ENCODE measurements at places on chromosomes 2 and 18.

- no peak for DNase-seq
These were observed 94.0 kb upstream of the HNRNPA3 start for GRCh38 chr2:177118636-177119035.

DNA sequence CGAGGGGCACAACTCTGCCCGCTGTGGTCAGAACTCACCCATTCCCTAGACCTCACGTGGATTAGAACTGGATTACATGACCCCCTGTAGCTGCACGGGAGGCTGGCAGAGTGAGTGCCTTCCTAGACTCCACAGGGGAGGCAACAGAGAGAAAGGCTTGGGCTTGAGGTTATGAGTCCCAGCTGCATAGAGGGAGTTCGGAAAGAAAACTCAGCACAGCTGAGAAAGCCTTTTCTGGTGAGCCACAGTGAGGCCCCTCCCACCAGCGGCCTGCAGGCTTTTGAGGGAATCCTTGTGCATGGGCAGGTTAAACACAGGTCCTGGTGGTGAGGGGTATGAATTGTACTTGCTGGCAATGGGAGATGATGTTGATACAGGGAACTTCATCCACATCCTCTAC is 217.3 kb downstream of the FHOD3 start:
- no peak for DNase-seq

DNA sequence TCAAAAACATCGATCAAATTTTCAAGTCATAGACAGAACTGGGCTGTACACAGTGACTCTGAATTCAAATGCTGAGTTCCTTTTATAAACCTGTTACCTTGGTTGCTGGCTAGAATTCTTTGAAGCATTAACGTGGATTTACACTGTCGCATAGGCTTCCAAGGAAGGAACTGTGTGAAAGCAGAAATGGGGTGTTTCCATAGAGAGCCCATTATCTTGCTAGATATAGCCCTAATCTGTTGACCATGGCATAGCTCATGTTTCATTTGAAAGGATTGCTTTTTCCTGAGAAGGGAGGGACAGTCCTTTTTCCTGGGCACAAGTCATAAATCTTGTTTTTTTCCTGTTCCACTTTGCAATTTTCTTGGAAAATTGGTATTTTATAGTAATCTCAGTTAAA is 73.8 kb upstream of the NEUROD1 start:
- no peak for DNase-seq

- no peak for DNase-seq
These were observed 84.0 kb upstream of the HAAO start for GRCh38 chr2:42876326-42876751.

DNA sequence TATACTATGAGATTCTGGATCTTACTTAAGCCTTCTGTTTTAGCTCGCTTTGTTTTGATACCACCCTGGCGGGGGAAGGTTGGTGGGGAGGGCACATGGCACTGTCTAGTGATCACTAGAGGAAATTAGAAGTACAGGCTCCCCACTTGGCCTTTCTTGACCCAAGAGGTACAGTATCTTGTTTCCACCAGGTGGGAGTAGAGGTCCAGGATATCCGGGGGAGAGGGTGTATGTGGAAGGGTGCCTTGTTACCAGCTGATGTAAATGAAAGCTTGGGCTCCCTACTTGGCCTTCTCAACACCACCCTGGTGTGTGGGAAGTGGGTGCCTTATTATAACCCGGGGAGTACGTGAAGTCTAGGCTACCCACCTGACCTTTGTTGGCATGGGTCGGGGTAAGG is 7.5 kb downstream of the GALNT1 start:
- no peak for DNase-seq

DNA sequence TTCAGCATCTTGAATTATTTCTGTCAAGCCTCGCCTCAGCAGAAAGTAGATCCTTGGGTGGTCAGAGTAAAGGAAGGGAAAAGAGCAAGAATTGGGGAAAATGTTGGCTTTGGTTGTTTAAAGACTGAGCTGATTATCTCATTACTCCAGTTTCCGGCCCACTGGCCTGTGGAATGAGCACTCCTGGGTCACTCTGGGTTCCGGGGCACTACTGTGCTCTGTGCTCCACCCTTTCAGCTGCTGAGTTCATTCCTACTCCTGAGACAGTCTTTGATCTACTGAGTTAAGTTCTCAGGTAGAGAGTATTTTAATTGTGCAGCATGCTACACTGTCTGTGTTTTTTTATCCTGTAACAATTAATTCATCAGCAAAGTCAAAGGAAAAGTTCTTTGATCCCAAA is 427.7 kb downstream of the CDH2 start:
- no peak for DNase-seq

- no peak for DNase-seq
These were observed 154.9 kb downstream of the LNPK start for GRCh38 chr2:175847128-175847527.

- DNase-seq = no peak
These were observed 19.2 kb downstream of the CTDP1 start for GRCh38 chr18:79698668-79699335.

GRCh38 chr18:62332431-62332830 is 7.3 kb downstream of the TNFRSF11A start:
- DNase-seq = no peak

DNA sequence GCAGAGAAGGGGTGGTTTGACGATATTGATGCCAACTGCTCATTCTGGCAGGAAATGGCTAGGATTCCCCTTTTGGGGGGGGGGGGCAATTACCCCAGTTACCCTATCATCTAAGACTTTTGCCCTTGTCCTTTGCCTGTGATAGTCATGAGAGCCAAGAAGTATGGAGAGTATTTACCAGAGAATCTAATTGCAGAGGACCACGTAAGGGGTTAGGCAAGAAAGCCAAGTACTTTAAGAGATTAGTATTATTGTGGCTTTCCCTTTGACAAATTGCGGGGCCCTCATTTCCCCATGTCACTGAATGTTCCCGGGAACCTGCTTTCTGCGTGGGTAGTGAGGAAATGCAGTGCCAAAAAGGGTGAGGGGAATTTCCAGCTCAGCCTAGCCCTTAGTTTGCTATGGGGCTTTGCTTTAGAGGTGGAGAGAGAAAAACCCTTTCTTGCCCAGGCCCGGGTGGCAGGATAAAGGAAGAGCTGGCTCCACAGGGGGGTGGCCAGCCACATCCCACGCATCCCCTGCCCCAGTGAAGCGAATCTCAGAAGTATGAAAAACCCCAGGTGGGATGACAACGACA is 1.5 kb downstream of the AQP4 start:
- DNase-seq = no peak

DNA sequence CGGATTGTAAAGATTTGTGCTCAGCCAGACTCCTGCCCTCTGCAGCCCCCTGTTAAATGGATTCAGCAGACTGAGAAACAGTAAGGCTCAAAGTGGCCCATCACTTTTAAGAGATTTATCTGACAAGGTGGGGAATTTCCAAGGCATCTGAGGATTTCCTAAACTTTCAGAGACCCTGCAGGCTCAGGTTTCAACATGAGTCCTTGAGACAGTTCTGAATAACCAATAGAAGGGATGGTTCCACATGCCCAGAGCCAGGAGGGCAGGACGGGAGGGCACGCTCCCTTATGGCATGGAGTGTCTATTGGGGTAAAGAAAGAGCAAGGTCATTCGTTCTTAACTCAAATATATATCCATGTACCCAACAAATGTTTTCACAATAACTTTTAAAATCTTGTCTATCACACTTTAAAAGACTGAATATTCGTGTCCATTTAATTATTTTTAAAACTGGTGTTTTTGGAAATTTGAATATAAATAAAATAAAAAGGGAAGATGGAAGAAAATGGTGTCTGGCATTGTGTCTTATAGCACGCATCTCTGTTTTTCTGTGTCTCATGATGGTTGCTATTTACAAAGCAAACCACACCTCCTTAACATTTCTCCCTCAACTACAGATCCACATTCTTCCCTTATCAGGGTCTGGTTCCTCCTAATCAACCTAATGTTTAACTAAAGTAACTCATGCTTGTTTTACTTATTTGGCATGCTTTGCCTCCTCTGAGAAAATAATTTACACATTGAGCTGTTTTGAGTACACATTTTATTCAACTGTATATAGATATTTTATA is 56.0 kb upstream of the DSG1 start:
- no peak for DNase-seq

DNA sequence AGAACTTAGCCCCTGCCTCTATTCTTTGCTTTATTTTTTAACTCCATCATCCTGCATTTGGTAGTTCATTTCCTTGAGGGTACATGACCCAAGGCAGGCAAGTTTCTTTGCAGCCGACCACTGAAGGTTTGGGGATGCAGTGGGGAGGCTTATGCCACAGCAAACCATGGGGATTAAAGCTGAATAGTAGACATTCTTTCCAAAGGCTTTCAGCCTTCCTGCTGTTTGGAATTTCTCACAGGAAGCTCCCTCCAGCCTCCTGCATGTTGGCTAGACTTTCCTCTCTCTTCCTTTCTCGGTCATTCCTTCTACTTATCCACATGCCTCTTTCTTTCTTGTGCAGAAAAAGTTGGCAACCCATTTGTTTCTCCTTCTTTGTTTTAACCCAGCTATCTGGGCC is 77.3 kb downstream of the SOCS6 start:
- no peak for DNase-seq

DNA sequence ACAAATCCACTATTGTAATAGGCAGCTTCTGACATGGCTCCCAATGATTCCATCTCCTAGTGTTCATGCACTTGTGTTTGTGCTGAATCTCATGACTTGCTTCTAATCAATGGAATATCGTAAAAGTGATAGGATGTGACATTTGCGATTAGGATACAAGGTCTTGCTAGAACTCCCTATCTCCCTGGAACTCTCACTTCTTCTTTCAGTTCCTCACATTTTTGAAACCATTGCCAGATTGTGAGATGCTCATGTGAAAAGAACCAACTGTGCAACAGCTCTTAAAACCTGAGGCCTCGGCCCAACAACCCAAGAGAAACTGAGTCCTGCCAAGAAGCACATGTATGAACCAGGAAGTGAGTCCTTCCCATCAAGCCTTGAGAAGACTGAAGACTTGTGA is 226.9 kb upstream of the DTNA start:
- DNase-seq = no peak

DNA sequence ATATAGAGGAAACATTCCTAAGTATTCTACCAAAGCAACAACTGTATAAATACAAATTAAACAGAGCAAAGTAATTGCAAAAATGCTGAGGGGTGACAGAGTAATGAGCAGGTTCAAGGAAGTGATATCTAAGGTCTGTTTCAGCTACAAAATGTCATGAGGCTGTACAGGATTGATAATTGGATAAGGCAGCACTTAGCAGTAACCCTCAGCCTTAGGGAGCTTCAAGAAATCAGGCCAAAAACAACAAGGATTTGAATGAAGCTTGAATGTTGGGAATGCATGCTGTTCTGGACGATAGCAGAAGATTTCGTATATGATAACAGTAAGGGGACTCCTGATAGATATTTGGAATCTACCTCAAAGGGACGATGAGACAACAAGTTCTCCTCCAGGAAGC is 142.0 kb upstream of the MMADHC start:
- no peak for DNase-seq

- DNase-seq = no peak
These were observed 650 bp downstream of the LHCGR start for GRCh38 chr2:48754874-48755273.

GRCh38 chr2:15864176-15864769 is 76.1 kb upstream of the MYCN start:
- DNase-seq = no peak

DNA sequence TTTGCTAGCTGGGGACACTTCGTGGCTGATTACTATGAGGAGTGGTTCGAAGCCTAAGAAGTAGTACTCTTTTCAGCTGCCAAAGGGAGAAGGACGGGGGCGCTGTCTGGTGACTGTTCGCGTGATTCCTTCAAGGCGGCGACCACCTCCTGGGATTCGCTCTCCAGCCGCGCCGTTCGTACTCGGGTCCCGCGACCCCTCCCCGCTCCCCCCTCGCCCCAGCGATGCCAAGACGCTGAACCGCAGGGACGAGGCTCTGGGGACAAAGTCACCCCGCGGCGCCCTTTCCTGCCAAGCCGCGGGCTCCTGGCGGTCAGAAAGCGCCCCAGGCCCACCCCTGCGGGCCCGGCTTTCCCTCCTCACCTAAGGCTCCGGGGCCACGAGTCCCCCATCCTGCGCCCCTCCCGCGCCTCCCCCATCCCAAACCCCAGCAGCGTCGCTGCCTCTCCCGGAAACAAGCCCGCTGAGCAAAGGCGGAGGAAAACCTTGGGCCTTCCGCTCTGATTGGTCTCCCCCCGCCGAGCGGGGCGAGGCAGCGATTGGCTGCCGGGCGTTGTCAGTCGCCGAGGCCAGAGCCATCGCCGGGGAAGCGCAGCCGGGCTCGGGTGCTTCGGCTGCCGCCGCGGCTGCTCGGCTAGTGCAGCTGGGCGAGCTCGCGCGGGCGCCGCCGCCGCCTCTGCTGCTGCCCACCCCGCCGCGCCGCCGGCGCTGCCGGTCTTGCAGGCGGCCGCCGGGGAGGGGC is 404.3 kb downstream of the XIRP2 start:
- peak; percentile 86 for DNase-seq

GRCh38 chr18:76374330-76375281 is 120.4 kb downstream of the ZNF516 start:
- DNase-seq = no peak

DNA sequence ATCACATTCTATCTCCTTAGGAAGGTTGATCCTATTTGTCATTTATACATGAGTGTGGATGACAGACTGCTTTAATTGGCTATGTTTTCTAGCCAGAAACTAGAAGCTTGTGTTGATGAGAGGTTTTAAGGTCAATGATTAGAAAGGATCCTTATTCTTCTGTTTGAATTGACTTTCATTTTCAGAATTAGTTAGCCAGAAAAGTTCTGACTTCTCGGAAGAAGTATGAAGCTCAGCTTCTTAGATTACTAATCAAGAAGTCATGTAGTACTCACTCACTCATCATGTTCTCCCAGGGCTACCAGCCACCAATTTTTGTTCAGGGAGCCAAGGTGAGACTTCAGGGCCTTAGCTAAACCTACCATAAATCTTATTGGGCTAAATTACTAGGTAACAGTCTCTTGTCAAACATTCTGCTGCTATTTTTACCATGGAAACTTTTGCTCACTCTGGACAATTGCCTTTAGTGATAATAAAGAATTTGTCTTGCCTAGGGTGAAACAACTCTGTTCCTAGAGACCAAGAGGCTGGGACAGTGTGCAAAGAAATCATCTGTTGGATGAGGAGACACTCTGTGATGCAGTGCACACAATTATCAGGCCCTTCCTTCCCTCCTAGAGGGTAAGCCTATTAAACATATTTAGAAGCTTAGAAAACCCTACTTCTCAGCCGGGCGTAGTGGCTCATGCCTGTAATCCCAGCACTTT is 111.6 kb upstream of the DNMT3A start:
- no peak for DNase-seq

DNA sequence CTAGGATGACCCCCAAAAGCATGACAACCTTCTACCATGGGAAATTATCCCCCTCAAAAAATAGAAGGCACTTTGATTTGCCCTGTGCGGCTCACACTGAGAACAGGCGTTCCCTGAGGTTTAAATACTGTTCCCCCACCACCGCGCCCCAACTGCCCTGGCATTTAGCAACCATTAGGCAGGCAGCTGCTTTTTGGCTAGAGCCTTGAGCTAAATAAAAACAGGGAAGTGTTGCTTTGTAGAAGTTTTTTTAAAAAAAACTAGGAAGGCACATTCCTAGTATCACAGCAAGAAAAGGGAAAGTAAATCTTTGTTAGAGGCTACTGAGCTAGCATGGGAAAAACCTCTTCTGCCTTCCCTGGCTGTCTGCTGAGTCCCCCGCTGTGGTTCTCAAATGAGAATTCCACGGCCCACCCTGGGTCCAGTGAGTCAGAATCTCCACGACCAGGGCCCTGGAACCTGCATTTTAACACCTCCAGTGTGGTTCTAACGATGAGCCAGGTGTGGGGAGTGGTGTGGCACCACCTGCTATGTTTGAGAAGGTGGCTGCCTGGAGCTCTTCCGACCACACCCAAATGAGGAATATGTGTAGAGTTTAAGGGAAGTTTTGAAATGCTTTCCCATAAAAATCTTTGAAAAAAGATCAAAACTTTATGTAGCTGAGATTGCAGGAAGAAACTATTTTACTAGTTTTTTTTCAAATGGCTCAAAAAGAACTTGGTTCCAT is 66.4 kb downstream of the VIT start:
- DNase-seq = no peak

All from amniotic stem cell (primary cell).